ENCODE measurements at places on chromosomes 5 and 9. TPM values are rescaled to one million over a fixed set of nuclear protein-coding genes. Genes with fewer than 3 reads are reported as not detected.

- no peak for DNase-seq
Observed at GRCh38 chr9:81898851-81899250, 29.4 kb upstream of the SPATA31D4 start.

- peak; percentile 69 for DNase-seq
Observed at GRCh38 chr5:97297063-97297703, 114.1 kb upstream of the RIOK2 start.

DNA sequence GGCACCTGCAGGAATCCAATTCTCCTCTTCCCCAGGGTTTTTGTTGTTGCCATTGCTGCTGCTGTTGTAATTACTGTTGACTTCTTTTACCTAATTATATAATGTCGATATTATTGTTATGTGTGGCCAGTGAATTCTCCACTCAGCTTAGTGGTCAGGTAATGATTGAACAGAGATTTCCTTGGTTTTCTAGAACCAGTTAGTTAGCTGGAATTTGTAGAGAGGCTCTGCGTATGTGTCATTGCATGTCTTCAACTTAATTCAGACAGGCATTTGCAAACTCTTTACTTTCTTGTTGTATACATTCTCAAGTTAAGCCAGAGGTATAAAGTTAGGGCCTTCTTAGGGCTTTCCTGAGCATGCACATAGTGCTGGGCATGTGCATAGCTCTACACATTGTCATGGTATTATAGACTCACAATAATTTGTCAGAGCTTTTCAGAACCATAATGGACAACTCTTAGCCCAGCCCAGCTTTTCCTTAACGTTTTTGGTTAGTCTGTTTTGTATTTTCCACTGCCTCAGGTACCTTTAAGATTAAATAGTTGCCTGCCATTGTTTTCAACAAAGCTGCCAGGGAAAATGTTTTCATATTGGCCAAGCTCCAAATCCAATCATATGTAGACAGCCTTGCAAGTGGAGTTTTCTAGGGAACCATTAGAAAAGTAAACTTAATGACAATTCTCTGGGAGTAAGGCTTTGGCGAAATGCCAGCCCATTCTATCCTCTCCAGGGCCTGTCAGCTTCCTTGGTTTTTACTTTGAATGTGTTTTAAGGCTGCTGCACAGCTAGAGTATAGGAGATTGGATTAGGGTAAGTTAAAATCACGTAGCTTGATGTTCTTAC is 68.1 kb downstream of the UBE2R2 start:
- DNase-seq = no peak

GRCh38 chr5:172044631-172045314 is 38.3 kb upstream of the FBXW11 start:
- DNase-seq = no peak

GRCh38 chr5:65823845-65824445 is 101.9 kb downstream of the NLN start:
- no peak for DNase-seq

DNA sequence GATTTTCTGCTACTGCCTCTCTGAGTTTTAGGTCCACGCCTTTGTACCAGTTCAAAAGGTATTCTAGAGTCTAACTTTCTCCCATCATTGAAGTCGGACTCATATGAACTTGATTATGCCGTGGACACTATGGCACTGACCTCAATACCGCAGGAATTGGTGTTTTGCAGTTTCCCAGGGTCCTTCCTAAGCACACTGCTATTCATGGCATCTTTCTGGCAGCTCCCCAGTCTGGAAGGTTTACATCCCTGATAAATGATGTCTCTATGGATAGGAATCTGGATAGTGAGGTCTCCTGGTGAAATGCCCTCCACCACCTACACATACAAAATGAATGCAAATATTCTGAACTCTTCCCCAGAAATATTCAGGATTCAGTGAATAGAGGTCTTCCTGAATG is 422.2 kb downstream of the CTNND2 start:
- no peak for DNase-seq

DNA sequence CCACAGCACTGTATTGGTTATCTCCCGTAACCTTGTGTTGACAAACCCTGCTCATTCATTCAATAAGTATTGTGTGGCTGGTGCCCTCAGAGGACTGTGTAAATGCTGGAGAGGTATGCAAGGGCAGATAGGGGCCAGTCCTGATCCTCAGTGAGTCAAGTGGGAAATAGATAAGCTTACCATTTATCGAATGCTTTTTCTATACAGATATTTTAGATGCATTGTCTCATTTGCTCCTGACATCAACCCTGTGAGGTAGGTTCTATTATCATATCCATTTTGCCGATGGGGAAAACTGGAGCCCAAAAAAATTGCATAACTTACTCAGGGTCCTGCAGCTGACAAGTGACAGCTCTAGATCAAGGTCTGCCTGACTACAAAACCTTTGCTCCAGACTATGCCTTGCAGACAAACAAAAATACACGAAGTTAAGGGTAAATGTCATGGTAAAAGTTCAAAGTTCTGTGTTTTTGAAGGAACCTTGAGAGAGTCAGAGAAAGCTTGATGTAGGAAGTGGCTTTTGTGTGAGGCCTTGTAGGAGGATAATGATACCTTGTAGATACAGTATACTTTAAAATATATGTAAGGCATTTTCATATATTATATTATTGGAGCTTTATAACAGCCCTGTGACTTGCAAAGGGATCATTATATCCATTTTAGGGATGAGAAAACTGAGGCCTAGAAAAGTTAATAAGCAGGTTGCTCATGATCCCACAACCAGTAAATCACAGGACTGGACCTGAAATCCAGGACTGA is 22.7 kb downstream of the CYFIP2 start:
- no peak for DNase-seq

DNA sequence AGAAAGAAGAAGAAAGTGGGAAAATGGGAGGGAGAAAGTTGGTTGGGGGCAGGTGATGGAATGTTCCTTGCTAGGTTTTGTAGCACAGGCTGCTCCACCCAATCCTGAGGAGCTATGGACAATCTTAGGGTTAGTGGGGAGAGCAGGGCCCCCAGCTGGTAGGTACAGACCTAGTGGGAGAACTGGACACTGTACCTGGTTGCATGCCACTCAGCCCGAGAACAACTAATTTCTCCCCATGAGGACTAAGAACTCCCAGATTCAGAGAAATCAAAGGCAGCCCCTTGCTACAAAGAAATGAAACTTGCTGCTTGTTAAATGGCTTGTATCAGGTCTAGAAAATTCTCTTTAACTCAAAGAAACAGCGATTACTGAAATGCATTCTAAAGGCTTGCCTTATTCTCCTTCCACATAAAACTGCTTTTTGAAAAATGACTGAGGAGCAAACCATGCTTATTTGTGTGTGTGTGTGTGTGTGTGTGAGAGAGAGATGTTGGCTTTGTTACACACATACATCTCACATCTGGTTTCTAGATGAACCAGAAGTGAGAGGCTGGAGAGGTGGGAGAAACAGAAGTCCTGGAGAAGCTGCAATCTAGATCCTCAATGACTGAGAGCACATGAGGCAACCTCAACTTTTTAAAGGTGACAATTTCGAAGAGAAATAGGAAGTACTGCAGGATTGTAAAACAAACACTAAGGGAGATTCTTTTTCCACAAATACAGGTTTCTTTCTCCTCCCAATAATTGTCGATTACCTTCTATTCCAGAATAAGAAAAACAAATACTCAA is 28.9 kb downstream of the FYB1 start:
- DNase-seq = no peak

- DNase-seq = no peak
Observed at GRCh38 chr5:15373151-15373550, 126.8 kb upstream of the FBXL7 start.

DNA sequence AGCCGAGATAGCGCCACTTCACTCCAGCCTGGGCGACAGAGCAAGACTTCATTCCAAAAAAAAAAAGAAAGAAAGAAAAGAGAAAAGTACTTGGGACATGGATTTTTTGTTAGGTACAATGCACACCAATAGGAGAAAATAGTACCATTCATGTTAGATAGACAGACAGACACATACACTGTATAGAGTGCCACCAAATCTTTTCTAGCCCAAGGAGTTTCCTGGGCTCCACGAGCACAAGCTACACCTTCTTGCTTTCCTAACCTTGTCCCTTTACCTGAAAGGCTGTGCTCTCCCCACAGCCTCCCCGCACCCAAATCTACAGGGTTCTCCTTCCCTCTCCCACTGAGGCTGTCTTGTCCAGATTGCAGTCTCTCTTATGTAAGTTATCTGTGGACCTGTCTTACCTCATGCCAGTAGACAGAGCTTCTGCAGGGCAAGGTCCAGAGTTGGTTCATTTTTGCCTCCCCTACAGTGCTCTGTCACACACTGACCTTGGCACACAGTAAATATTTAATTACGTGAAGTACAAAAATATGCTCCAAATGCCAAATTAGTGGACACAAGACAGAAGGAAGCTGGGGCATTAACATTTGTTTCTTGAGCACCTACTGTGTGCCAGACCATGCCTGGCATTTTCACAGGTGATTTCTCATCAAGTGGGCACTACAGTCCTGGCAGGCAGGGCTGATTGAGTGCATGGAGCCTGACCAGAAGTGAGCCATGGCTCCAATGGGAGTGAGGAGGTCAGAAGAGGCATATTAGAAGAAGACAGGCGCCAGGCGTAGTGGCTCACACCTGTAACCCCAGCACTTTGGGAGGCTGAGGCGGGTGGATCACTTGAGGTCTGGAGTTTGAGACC is 5.9 kb downstream of the ALAD start:
- no peak for DNase-seq

DNA sequence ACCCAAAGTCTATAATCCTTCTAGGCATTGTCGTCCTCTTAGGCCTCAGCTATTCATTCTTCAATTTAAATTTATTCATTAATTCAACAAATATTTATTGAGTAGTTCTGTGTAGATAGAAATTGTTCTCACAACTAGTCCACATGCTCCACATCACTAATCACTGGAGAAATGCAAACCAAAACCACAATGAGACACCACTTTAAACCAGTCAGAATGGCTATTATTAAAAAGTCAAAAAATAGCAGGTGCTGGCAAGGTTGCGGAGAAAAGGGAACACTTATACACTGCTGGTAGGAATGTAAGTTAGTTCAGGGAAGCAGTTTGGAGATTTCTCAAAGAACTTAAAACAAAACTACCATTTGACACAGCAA is 51.1 kb upstream of the TNFSF15 start:
- no peak for DNase-seq

DNA sequence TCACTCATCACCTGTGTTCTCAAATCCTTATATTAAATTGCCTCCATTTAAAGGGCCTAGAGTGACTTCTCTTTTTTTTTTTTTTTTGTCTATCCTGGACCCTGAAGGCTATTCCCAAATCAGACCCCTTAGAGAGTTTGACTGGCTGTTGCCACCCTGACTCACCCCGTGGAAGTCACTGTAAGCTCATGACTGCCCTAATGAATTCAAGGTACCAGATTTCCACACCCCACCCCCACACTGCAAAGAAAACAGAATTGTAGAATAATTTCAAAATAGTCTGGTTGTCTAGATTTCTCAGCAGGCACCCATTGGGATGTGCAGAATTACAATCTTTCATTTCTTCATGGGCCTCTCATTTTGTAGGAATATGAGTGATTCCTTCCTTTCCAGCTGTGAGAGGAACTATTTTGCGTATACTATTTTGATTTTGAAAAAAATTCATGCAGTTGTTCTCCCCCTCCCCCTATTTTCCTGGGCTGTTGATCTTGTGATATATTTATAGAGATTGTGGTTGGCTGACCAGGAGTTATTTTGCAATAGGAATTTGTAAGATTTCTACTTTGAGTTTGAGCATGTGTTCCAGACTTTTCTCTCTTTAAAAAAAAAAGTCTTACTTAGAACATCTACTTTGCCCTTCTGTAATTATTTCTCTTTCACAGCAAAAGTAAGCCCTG is 79.1 kb downstream of the ZNF618 start:
- DNase-seq = no peak

- no peak for DNase-seq
Observed at GRCh38 chr5:66130493-66130892, 13.6 kb upstream of the SREK1 start.

GRCh38 chr9:125532412-125532811 is 174.6 kb downstream of the MAPKAP1 start:
- no peak for DNase-seq

Gene CBY3
- 1.3 TPM for total RNA-seq

Gene STPG3
- not detected for total RNA-seq

GRCh38 chr9:4592295-4592694 is 69.8 kb upstream of the PLPP6 start:
- no peak for DNase-seq

Gene CFAP157
- not detected for total RNA-seq

GRCh38 chr5:154762261-154762660 is 7.1 kb downstream of the LARP1 start:
- no peak for DNase-seq

Gene NRARP
- total RNA-seq = 22.1 TPM

DNA sequence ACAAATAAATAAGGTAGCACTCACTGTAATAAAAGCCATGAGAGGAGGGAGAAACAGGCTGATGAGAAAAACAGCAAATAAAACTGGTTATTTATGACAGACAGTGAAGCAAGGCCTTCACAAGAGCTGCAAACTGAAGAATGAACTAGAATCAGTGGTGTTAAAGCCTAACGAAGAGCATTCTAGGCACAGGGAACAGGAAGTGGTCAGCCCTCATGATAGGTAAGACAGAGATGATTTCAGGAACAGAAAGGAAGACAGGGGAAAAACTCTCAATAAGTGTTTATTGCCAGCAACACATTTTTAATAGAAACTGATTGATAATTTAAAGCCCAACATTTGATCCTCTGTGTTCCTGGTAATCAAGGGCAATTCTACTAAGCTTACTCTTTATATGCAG is 124.5 kb downstream of the EDIL3 start:
- DNase-seq = no peak

GRCh38 chr5:155434681-155435080 is 421.1 kb downstream of the KIF4B start:
- DNase-seq = no peak

GRCh38 chr5:148230240-148230639 is 8.1 kb upstream of the MARCOL start:
- no peak for DNase-seq

GRCh38 chr5:172858990-172859811 is 25.1 kb downstream of the ERGIC1 start:
- peak; percentile 97 for DNase-seq

DNA sequence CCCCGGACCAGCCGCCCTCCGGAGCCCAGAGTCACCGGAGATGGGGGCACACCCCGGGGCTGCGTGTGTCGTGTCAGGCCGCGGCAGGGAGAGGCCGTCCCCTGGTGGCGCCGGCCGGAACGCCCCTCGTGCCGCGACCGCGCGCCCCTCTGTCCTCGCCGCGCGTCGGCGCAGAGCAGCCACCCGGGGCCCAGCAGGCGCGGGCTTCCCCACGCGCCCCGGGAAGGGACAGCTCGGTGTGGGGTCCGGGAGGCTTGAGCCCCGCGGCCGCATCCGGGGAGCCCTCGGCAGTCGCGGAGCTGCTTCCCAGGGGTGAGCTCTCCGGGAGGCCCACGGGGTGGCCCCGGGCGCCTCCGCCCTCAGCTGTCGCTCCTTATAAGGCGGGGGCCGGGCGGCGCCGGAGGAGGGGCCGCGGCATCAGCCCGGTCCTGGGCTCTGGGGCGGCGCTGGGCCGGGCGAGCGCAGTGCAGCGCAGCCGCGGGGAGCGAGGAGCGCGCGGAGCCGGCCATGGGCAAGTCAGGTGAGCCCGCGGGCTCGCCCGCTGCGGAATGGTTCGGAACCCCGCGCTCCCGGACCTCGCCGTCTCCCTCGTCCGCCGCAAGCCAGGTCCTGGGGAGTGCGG is at the start of gene GLIPR2:
Gene GLIPR2, plus strand, starts transcription at position 462 of the 622 bp plus-strand sequence. Its CDS starts 46 bp downstream, at position 508.
- DNase-seq = peak; percentile 61

GRCh38 chr9:136718345-136719194 is 6.2 kb downstream of the DIPK1B start:
- DNase-seq = no peak

GRCh38 chr9:130036099-130036498 is 6.9 kb downstream of the FNBP1 start:
- no peak for DNase-seq

- DNase-seq = no peak
Observed at GRCh38 chr9:80968611-80969010, 720.7 kb downstream of the TLE1 start.

Gene TAF11L5
- not detected for total RNA-seq

- no peak for DNase-seq
Observed at GRCh38 chr5:9898319-9898718, 268.2 kb upstream of the TAS2R1 start.
